ENCODE measurements at places on chromosomes 7 and 10. TPM values are rescaled to one million over a fixed set of nuclear protein-coding genes. Genes with fewer than 3 reads are reported as not detected.

The SEMA3A gene
- 84.3 TPM for polyA plus RNA-seq

DNA sequence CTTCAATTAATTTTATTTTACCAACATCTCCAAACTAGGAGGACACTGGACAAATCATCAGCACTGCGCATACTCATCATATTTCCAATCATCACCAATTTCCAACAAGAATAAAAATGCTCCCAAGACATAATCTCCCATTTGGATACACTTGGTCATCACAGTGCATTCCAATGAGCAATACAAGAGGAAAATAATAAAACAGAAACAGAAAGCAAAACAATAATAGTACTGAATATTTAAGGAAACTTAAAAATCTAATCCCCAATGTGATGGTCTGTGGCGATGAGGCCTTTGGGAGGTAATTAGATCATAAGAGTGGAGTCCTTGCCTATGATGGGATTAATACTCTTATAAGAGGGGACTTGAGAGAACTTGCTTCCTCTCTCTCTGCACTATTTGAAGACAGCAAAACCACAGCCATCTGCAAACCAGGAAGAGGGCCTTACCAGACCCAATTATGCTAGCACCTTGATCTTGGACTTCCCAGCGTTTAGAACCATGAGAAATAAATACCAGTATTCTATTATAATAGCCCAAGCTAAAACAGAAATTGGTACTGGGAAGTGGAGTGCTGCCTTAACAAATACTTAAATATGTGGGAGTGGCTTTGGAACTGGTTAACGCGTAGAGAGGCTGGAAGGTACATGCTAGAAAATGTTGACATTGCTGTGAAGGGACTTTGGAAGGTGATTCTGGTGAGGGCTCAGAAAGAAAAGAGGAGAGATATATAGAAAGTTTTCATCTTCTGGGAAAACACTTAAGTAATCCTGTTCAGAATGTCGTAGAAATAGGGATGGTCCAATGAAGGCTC, 91.5 kb downstream of the JAZF1 start:
- H3K4me1 ChIP-seq = no peaks in the 10 kb centered on the region
- H3K27ac ChIP-seq = no peak overlapping the region
- DNase-seq = no peak

The TFPI2 gene
- polyA plus RNA-seq = 57.6 TPM

- no peaks in the 10 kb centered on the region for H3K4me1 ChIP-seq
- no peaks in the 10 kb centered on the region for H3K36me3 ChIP-seq
- no peaks in the 10 kb centered on the region for H3K27me3 ChIP-seq
- no peak for DNase-seq
These were observed 702.2 kb downstream of the MAGI2 start for GRCh38 chr7:78751253-78751652.

GRCh38 chr10:22321924-22322640, 1.2 kb downstream of the BMI1 start:
- H3K4me3 ChIP-seq = peak overlapping the region; percentile 40
- H3K4me1 ChIP-seq = no peaks in the 10 kb centered on the region
- no peak overlapping the region for H3K27ac ChIP-seq

DNA sequence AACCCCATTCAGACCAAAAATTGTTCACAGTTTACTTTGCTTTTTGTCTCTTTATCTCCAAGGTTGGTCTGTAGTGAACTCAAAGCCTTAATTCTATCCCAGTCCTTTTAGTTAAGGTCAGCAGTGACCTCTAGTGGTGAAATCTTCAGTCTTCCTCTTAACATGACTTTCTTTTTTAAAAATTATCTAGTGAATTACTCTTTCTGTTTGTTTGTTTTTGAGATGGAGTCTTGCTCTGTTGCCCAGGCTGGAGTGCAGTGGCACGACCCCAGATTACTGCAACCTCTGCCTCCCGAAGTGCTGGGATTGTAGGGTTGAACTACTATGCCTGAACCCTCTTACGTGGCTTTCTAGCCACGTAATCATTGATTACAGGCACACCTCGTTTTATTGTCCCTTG, 25.0 kb downstream of the ZNF487 start:
- H3K36me3 ChIP-seq = no peaks in the 10 kb centered on the region
- no peak overlapping the region for H3K4me3 ChIP-seq
- H3K4me1 ChIP-seq = no peaks in the 10 kb centered on the region
- H3K27me3 ChIP-seq = no peaks in the 10 kb centered on the region

DNA sequence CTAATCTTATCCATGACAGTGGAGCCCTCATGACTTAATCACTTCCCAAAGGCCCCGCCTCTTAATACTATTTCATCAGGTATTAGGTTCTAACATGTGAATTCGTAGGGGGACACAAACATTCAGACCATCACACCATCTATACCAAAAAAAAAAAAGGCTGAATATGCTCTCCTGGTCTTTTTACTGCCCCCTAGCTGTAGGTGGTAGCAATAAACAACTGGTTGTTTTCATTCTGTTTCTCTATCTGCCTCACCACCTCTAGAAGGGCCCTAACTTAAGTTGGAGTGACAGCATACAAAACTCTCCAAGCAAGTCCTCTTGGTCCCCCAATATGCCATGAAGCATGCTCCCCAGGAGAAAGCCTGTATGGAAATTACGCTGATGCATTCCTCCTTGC, 94.1 kb downstream of the GRM8 start:
- DNase-seq = no peak
- no peak overlapping the region for H3K27ac ChIP-seq
- no peaks in the 10 kb centered on the region for H3K27me3 ChIP-seq
- H3K4me1 ChIP-seq = no peaks in the 10 kb centered on the region

DNA sequence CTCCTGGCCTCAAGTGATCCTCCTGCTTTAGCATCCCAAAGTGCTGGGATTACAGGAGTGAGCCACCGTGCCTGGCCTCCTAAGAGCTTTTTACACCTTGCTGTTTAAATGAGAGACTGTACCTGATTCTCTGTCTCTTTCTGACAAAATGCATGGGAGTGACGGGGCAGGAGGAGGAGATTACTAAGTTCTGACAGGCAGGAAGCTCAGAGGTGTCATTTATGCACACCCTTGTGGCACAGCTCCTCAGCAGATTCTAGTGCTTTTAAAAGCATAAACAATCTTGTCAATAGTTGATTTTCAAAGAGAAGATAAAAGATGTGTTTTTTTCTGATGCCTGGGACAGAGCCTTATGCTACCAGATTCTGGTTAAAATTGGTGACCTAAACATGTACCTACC, 39.7 kb upstream of the STEAP4 start:
- no peak for DNase-seq
- H3K4me1 ChIP-seq = no peaks in the 10 kb centered on the region
- H3K4me3 ChIP-seq = no peak overlapping the region

The ADRA2A gene
- polyA plus RNA-seq = 0.06 TPM

DNA sequence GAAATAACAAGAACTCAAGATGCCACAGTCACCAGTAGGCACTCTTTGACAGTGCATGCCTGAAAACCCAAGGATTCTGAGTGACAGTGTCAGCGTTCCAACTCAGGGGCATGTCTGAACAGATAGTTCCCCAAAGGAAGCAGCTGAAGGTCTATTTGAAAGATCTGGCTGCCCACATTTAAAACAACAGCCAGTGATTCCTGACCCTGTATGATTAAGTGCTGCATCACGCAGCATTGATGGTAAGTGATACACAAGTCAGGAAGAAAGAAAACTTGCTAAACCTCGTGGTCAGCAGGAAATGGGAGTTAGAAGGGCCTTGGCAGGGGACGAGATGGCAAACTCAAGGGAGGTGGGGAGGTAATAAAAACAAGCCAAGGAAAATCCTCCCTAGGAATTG, 1013.1 kb downstream of the TYW1 start:
- H3K36me3 ChIP-seq = no peaks in the 10 kb centered on the region
- H3K4me3 ChIP-seq = no peak overlapping the region
- no peaks in the 10 kb centered on the region for H3K4me1 ChIP-seq

- no peaks in the 10 kb centered on the region for H3K36me3 ChIP-seq
- no peaks in the 10 kb centered on the region for H3K27me3 ChIP-seq
- H3K27ac ChIP-seq = no peak overlapping the region
- DNase-seq = no peak
These were observed 18.3 kb downstream of the DGKI start for GRCh38 chr7:137828456-137828855.

DNA sequence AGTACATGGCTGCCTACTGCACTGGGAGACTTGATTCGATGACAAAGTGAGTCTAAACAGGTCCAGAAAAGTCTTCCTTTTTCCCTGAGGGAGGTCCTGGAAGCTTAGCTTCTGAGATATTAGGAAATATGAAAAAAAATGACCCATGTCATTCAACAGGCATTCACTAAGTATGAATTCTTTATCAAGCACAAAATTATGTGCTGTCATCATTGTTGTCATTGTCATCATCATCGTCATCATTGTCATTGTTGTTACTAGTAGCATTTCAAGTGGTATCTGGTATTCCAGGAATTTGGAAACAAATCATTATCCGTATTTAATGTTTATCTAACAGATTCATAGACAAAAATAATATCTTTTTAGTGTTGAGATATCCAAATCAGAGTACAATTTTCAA, 49.7 kb upstream of the HECTD2 start:
- no peaks in the 10 kb centered on the region for H3K4me1 ChIP-seq
- no peaks in the 10 kb centered on the region for H3K36me3 ChIP-seq
- DNase-seq = no peak
- no peak overlapping the region for H3K4me3 ChIP-seq
- no peak overlapping the region for H3K27ac ChIP-seq
- H3K27me3 ChIP-seq = peaks cover 3% of the 10 kb centered on the region

The AKR1C4 gene
- not detected for polyA plus RNA-seq

DNA sequence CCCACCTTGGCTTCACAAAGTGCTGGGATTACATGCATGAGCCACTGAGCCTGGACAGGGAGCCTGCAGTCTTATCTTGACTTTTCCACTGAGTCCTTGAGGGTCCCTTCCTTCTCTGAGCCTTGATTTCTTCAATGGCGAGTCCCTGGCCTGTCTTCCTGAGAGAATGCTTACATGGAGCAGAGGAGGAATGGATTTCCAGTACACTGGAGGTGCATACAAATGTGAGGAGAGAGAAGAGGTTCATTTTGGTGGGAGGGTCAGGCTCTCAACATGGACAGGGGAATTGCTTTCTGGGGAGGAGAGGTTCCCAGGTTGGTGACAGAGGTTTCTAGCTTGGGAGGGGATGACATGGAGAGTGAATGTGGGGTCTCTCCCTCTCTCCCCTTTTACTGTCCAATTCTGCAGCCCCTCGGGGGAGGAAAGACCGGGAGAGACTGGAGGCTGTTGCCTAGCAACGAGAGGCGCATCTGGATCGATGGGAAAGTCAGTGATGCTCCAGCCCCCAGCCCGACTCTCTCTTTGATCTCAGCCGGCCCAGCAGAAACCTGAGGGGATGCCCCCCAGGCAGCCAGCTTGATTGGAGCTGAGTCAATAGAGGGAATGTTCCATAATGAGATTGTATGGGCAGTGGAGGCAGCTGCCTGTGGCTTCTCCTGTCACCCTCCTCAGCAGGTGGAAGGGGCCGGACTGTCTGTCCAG, 14.8 kb downstream of the SRRM3 start:
- no peaks in the 10 kb centered on the region for H3K4me1 ChIP-seq
- no peaks in the 10 kb centered on the region for H3K36me3 ChIP-seq
- no peak overlapping the region for H3K4me3 ChIP-seq
- DNase-seq = no peak

DNA sequence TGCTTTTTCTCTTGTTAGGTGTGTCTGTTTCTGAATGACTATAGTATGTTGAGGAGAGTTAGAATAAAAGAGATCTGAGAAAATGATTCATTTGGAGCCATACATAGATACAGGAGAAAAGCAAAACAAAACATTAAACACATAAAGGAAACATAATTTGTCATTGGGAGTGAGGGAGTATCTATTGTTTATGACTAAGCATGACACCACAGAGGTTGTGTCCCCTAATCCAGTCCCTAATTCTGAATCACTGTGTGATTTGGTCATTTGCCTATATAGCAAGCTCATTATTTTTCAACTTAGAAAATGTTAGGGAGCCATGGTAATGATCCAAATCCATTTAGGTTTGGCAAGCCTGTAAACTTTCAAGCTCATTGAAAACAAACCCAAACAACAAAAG, 132.3 kb upstream of the BMPER start:
- no peak overlapping the region for H3K4me3 ChIP-seq
- H3K4me1 ChIP-seq = no peaks in the 10 kb centered on the region
- no peaks in the 10 kb centered on the region for H3K36me3 ChIP-seq
- H3K27ac ChIP-seq = no peak overlapping the region
- H3K27me3 ChIP-seq = no peaks in the 10 kb centered on the region

- peaks cover 26% of the 10 kb centered on the region for H3K4me1 ChIP-seq
- no peak overlapping the region for H3K4me3 ChIP-seq
These were observed 55.5 kb downstream of the TACR2 start for GRCh38 chr10:69361303-69361614.

GRCh38 chr7:52647046-52647445, 388.4 kb upstream of the POM121L12 start:
- no peaks in the 10 kb centered on the region for H3K4me1 ChIP-seq
- no peak overlapping the region for H3K27ac ChIP-seq
- no peaks in the 10 kb centered on the region for H3K27me3 ChIP-seq
- no peaks in the 10 kb centered on the region for H3K36me3 ChIP-seq
- DNase-seq = peak; percentile 75
- H3K4me3 ChIP-seq = no peak overlapping the region

- no peaks in the 10 kb centered on the region for H3K27me3 ChIP-seq
- peak; percentile 65 for DNase-seq
- no peaks in the 10 kb centered on the region for H3K4me1 ChIP-seq
- no peaks in the 10 kb centered on the region for H3K36me3 ChIP-seq
These were observed 46.5 kb upstream of the GLI3 start for GRCh38 chr7:42283553-42283952.

DNA sequence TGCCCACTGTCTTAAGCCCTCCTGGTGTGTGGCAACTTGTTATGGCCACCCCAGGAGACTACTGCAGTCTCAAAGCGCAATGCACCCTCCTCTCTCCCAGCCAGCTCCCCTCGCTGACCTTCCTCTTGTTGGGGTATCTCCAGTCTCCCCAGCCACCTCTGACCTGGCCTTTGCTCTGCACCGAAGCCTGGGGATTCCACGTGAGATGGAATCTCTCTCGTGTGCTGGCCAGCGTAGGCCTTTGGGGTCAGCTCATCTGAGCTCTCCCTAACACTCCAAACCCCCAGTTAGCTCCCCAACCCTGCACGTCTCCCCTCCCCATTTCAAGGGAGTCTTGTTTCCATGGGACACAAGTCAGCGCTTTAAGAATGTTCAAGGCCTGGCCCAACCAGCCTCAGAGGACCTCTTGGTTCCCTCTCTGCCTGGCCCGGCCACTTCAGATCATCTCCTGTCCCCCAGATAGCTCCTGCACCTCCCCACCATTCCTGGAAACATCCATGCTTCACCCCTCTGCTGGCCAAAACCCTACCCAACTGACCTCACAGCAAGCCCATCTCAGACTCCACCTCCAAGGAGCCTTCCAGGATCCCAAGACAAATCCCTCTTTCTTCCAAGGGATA, 11.2 kb downstream of the ITPRIP start:
- no peaks in the 10 kb centered on the region for H3K27me3 ChIP-seq
- H3K4me1 ChIP-seq = peaks cover 51% of the 10 kb centered on the region
- peaks cover 6% of the 10 kb centered on the region for H3K36me3 ChIP-seq
- no peak overlapping the region for H3K4me3 ChIP-seq

DNA sequence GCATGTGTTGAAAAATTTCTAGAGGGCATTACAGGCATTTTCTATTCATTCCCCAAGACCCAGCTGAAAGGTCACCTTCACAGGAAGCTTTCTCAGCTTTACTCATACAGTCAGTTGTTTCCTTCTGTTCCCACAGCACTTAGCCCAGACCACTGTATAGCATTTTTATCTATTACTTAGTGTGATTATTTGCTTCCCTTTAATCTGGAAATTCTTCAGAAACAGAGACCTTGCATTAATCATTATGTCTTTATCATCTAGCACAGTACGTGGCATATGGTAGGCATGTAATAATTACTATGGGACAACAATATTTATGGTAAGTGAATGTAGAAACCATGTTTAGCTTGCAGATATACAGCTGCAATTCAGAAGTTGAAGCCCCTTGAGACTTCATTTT, 38.2 kb upstream of the CDK6 start:
- no peaks in the 10 kb centered on the region for H3K36me3 ChIP-seq
- DNase-seq = no peak
- no peaks in the 10 kb centered on the region for H3K4me1 ChIP-seq
- H3K27me3 ChIP-seq = no peaks in the 10 kb centered on the region
- no peak overlapping the region for H3K4me3 ChIP-seq
- H3K27ac ChIP-seq = no peak overlapping the region
